CD8-positive, alpha-beta T cell (primary cell): ENCODE measurements at places on chromosomes 3 and 15. TPM values are rescaled to one million over a fixed set of nuclear protein-coding genes. Genes with fewer than 3 reads are reported as not detected.

GRCh38 chr15:75357976-75358673 lies 10.3 kb downstream of the MAN2C1 start:
- no peak for DNase-seq

- DNase-seq: no peak
These were observed 1.7 kb downstream of the AKAP13 start for GRCh38 chr15:85381850-85382751.

DNA sequence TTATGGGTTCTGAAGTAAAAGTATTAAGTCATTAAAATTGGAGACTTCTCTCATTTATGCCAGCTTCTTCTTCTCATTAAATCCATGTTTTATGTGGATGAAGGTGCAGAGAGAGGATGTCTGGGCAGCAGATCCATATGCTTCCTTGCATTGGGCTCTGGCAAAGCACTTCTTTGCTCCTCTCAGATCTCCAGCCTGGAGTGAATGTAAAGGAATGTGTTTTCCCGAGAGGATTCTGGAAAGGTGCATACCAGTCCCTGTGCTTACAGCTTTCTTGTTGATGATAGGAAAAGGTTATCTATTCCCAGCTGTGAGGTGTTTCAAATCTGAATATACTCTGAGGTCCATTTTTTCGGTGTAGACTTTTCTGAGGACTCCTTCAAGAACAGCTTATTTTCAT lies 79.9 kb upstream of the PEX5L start:
- no peak for DNase-seq

- no peak for DNase-seq
These were observed 152.8 kb downstream of the CHDH start for GRCh38 chr3:53693451-53693850.

The GOLGA8B gene
- 342 TPM for total RNA-seq

The SLC49A4 gene
- 3.7 TPM for total RNA-seq

The GABRA5 gene
- total RNA-seq: not detected

The RYR3 gene
- total RNA-seq: not detected
